Ovary (tissue), 10 donors: ENCODE measurements at places on chromosomes 3 and 15.
A peak's percentile ranks its signal among the peaks of the same experiment; 100 is the strongest.

- no peaks in the 10 kb centered on the region for H3K36me3 ChIP-seq
- no peak overlapping the region for H3K27ac ChIP-seq
- no peaks in the 10 kb centered on the region for H3K27me3 ChIP-seq
- H3K4me3 ChIP-seq, result no peak overlapping the region
- DNase-seq, result no peak
- no peaks in the 10 kb centered on the region for H3K4me1 ChIP-seq
Measured at GRCh38 chr3:158522221-158523136, 48.5 kb upstream of the MLF1 start.

DNA sequence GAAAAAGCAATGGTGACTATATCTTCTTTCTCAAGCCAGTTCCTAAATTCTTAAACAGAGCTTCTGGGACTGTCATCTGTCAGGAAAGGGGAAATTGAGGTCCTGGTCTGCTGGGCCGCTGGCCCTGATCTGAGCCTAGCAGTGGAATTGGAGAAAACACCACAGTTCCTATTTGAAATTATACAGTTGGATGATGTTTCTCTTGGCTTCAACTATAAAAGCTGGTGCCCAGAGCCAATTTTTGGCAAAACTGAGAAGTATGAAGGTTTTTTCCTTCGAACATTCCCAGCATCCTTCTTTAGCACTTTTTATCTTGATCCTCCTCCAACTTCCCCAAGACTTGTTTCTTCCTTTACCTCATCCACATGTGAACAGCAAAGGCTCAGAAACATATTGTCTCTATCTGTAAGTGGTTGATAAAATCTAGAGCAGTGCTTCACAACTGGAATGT lies 83.9 kb downstream of the CD47 start:
- H3K4me1 ChIP-seq, result no peaks in the 10 kb centered on the region
- H3K4me3 ChIP-seq, result no peak overlapping the region
- no peaks in the 10 kb centered on the region for H3K36me3 ChIP-seq
- H3K27me3 ChIP-seq, result no peaks in the 10 kb centered on the region
- no peak overlapping the region for H3K27ac ChIP-seq

DNA sequence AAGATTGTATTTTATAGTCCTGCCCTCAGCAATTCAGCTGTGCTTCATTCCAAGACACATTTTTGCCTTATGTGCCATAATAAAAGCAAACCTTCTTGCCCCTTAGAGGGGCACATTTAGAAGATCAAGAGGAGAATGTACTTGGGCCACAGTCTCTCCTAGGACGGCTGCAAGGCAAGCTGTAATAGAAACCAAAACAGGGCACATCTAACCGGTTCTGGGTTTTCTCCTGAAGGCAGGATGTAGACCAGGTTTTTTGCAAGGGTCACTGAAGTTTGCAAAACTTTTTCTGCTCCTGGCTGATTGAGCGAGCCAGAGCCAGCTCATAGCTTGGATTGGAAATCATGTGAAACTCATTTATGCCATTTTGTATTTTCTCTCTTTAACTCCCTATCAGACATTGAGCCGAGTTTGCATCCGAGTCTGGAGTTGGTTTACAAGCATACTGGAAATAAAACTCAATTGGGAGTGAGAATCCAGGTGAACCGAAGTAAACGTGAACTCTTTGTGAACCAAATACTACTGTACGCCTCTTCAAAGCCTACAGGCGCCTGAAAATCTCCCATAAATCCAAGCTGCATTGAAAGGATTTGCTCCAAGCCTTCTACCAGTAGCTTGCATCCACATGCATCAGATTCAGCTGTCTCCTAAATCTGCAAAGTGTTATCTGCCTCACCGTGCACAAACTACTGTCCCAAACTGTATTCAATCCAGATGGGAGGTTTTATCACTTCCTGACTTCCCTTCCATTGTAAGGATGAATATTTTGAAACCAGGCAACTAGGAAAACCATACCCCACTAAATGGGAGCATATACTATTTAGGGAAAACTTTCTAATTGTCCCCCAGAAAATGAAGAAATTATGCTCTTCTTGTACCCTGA lies 60.9 kb upstream of the TSC22D2 start:
- H3K4me1 ChIP-seq, result no peaks in the 10 kb centered on the region
- no peak overlapping the region for H3K27ac ChIP-seq
- no peaks in the 10 kb centered on the region for H3K36me3 ChIP-seq
- H3K27me3 ChIP-seq, result no peaks in the 10 kb centered on the region

GRCh38 chr3:157135671-157136396 lies 24.1 kb downstream of the CCNL1 start:
- DNase-seq, result no peak
- peaks cover 10% of the 10 kb centered on the region for H3K4me1 ChIP-seq

GRCh38 chr3:61857297-61857696 lies 295.9 kb downstream of the PTPRG start:
- no peaks in the 10 kb centered on the region for H3K36me3 ChIP-seq
- H3K4me3 ChIP-seq, result no peak overlapping the region
- H3K27ac ChIP-seq, result no peak overlapping the region

GRCh38 chr3:23664459-23664858 lies 141.3 kb upstream of the UBE2E1 start:
- no peak for DNase-seq
- H3K36me3 ChIP-seq, result no peaks in the 10 kb centered on the region
- no peak overlapping the region for H3K4me3 ChIP-seq
- H3K27me3 ChIP-seq, result no peaks in the 10 kb centered on the region

GRCh38 chr3:67109651-67110204 lies 111.6 kb downstream of the KBTBD8 start:
- no peak for DNase-seq
- no peak overlapping the region for H3K4me3 ChIP-seq
- H3K36me3 ChIP-seq, result no peaks in the 10 kb centered on the region
- no peaks in the 10 kb centered on the region for H3K4me1 ChIP-seq
- no peak overlapping the region for H3K27ac ChIP-seq
- H3K27me3 ChIP-seq, result no peaks in the 10 kb centered on the region

DNA sequence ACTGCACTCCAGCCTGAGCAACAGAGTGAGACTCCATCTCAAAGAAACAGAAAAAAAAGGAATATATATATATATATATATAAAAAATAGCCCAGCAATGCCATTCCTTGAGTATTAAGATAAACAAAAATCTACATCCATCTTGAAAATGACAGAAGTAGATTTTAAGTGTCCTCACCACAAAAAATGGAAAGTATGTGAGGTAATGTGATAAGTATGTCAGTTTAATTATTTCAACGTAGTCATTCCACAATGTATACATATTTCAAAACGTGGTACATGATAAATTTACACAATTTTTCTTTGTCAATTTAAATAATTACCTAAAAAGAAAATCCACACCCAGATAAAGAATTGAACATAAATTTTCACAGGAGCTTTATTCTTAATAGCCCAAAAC lies 54.9 kb downstream of the HCN4 start:
- no peaks in the 10 kb centered on the region for H3K4me1 ChIP-seq
- H3K4me3 ChIP-seq, result no peak overlapping the region
- DNase-seq, result no peak
- H3K27ac ChIP-seq, result no peak overlapping the region
- peaks cover 2% of the 10 kb centered on the region for H3K27me3 ChIP-seq

DNA sequence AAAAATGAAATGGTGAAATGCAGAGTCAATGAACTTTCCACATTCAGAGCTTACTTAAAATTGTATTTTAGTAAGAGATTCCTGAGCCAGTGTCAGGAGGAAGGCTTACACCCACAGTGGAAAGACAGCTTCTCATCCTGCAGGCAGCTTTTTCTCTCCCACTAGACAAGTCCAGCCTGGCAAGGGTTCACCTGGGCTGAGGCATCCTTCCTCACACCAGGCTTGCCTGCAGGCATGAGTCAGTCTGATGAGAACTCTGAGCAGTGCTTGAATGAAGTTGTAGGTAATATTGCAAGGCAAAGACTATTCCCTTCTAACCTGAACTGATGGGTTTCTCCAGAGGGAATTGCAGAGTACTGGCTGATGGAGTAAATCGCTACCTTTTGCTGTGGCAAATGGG lies 3.1 kb downstream of the CCR4 start:
- no peak overlapping the region for H3K27ac ChIP-seq
- no peak overlapping the region for H3K4me3 ChIP-seq
- H3K36me3 ChIP-seq, result no peaks in the 10 kb centered on the region
- DNase-seq, result no peak
- peaks cover 9% of the 10 kb centered on the region for H3K4me1 ChIP-seq
- H3K27me3 ChIP-seq, result no peaks in the 10 kb centered on the region

DNA sequence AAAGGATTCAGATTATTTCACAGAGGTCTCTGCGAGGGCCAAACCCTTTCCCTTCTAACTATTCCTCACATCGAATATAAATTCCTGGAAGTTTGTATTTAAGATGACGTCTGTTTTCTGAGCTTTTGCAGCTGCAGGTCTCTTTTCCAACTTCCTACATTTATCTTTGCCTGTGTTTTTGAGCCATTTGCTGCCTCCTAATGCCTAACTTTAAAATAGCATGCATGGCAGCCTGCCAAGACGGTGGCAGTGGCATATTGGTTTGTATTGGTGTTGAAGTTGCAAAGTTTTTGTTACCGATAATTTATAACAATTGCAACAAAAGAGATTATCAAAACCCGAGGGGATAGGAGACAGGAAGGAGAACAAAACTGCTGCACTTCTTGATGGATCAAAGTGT lies 187.1 kb upstream of the DNAJC19 start:
- no peak overlapping the region for H3K4me3 ChIP-seq
- H3K4me1 ChIP-seq, result no peaks in the 10 kb centered on the region
- H3K27ac ChIP-seq, result no peak overlapping the region
- peak; percentile 43 for DNase-seq

DNA sequence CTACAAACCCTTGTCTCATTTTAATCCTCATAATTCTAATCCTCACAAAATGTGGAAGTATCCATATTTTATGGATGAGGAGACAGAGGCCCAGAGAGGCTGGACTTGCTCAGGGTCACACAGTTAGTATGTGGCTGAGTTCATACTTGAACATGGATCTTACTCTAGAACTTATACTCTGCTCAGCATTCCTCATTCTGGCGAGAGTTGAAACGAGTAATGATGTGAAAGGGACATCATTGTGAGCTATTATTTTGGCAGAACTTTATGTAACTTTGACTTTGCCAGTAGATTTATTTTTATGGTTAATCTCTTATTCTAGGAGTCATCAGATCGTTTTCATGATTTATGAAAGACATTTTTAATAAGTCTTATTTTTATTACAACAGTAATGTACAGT lies 17.5 kb downstream of the AKAP13 start:
- H3K4me3 ChIP-seq, result no peak overlapping the region
- H3K4me1 ChIP-seq, result peaks cover 4% of the 10 kb centered on the region
- H3K27me3 ChIP-seq, result no peaks in the 10 kb centered on the region

GRCh38 chr3:152205097-152205593 lies 63.6 kb upstream of the MBNL1 start:
- no peaks in the 10 kb centered on the region for H3K27me3 ChIP-seq
- no peak for DNase-seq
- H3K4me3 ChIP-seq, result no peak overlapping the region

GRCh38 chr3:15409239-15409638 lies 18.1 kb downstream of the METTL6 start:
- no peaks in the 10 kb centered on the region for H3K4me1 ChIP-seq
- H3K36me3 ChIP-seq, result no peaks in the 10 kb centered on the region
- H3K4me3 ChIP-seq, result no peak overlapping the region

DNA sequence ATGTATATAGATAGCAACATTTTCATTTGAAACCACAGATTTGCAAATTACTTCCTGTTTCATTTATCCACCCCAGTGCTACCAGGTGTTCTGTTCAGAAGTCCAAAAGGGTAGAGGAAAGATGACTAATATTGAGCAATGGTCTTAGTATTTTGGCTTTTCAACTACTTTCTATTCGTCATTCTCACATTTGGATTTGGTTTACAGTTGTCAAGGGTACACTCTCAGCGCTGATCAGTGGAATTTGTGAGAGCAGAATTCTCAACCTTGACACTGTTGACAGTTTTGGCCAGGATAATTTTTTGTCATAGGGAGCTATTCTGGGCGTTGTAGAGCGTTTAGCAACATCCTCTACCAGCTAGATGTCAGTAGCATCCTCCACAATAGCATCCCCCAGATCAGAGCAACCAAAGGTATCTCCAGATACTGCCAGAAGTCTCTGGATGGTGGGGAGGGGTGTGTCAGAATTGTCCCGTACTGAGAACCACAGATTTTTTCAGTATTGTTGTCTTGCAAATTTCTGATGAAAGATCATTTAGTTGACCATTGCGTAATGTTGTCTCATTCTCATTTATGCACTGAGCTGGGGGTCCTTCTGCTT lies 4.2 kb downstream of the HMCES start:
- no peak overlapping the region for H3K4me3 ChIP-seq
- no peak overlapping the region for H3K27ac ChIP-seq

GRCh38 chr3:167773584-167773983 lies 38.1 kb downstream of the SERPINI1 start:
- no peaks in the 10 kb centered on the region for H3K36me3 ChIP-seq
- H3K4me1 ChIP-seq, result no peaks in the 10 kb centered on the region
- no peak overlapping the region for H3K4me3 ChIP-seq
- no peak for DNase-seq
- no peaks in the 10 kb centered on the region for H3K27me3 ChIP-seq

DNA sequence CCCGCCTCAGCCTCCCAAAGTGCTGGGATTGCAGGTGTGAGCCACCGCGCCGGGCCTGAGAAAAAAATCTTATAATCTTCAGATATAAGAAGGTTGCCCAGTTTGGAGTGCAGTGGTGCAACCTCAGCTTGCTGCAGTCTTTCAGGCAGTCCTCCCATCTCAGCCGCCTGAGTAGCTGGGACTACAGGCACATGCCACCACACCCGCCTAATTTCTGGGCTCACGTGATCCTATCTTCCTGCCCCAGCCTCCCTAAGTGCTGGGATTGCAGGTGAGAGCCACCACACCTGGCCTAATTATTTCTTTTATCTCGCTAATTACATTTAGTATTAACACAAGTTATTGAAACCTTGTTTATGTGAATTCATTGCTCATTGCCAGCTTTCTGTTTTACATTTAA lies 13.5 kb downstream of the PAK2 start:
- H3K4me3 ChIP-seq, result no peak overlapping the region
- no peak for DNase-seq
- peaks cover 2% of the 10 kb centered on the region for H3K4me1 ChIP-seq
- no peak overlapping the region for H3K27ac ChIP-seq

- no peak for DNase-seq
- H3K4me1 ChIP-seq, result peaks cover 3% of the 10 kb centered on the region
- no peaks in the 10 kb centered on the region for H3K36me3 ChIP-seq
- no peaks in the 10 kb centered on the region for H3K27me3 ChIP-seq
- no peak overlapping the region for H3K27ac ChIP-seq
Measured at GRCh38 chr3:39763390-39763789, 46.0 kb upstream of the MYRIP start.

DNA sequence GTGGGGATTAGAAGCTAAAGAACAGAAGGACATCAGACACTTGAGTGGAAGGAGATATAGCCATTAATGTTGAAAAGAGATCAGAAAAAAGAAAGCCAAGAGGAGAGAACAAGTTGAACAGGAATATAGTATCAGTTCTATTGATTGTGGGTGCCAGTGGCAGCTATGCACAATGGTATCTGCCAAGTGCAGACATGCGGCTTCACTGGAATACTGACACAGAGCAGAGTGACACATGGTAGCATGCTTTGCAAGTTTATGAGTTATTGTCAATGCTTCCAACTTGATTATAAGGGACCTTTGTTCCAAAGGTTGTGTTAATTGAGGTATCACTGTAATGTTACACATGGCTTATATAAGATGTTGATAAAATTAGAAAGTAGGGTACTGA lies 42.0 kb upstream of the TP63 start:
- H3K27me3 ChIP-seq, result no peaks in the 10 kb centered on the region
- H3K4me3 ChIP-seq, result no peak overlapping the region
- no peak for DNase-seq
- H3K4me1 ChIP-seq, result no peaks in the 10 kb centered on the region
- no peak overlapping the region for H3K27ac ChIP-seq
- no peaks in the 10 kb centered on the region for H3K36me3 ChIP-seq
